ENCODE measurements at places on chromosomes 1 and 21. TPM values are rescaled to one million over a fixed set of nuclear protein-coding genes. Genes with fewer than 3 reads are reported as not detected.

DNA sequence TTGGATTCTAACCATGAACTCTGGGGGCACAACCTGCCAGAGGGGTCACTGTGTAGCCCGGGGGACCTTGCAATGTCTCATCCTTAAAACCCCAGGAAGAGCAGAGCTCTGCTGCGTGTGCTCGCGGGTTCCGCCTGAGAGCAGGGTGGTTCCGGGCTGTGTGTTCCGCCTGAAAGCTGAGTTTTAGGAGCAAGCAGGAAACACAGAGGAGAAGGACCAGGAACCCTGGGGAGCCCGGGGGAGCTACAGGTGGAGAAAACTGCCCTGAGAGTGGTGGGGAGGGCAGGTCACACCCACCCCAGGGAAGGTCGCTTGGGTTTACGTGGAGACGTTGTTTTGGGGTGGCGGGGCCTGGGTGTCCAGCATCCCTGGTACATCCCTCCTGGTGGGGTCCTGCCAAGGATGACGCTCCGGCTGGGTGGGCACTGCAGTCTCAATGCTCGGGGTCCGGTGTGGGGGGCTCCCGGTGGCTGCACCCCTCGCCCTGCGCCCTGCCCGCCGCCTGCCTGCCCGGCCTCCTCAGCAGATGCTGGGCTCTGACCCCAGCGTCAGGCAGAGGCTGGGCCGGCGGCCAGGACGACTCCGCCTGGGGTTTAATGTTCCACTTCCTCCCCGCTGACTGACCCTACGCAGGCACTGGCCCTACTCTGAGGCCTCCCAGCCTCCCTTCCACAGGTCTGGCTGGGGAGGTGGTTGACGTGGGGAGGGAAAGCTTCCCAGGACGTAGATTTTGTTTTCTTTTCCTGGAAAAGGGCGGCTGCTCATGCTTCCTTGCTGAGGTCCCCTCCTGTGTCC is 17.3 kb upstream of the C1orf159 start:
- DNase-seq: no peak

DNA sequence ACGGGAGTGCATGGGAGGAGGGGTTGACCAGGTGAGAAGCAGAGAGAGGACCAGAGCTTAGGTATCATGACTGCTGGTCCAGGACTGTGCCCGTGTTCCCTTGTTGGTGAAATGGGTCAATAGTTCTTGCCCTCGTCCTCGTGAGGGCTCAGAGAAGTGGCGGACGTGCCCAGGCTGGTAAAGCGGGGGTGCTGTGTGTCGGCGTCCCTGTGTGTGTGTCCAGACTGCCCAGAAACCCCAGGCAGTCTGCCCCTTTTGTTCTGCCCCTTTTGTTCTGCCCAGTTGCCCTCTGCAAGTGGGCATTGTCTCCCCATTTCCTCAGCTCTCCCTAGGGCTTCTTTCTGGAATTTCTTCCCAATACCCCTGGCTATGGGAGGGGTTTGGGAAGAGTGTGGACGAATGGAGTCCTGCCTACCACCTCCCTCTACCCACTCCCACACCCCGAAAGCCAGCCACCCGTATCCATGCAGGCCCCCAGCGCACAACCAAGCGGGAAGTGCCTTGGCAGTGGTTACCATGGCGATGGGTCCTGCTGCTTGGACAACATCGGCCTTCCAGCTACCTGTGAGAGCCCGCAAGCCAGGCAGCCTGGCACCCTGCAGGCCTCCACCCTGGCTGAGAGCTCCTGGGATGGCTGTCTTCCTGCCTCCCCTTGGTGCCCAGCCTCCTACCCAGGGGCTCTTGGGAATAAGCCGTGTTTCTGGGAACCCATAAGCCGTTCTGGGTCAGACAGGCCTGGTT is 34.7 kb downstream of the ACOT11 start:
- DNase-seq: no peak

DNA sequence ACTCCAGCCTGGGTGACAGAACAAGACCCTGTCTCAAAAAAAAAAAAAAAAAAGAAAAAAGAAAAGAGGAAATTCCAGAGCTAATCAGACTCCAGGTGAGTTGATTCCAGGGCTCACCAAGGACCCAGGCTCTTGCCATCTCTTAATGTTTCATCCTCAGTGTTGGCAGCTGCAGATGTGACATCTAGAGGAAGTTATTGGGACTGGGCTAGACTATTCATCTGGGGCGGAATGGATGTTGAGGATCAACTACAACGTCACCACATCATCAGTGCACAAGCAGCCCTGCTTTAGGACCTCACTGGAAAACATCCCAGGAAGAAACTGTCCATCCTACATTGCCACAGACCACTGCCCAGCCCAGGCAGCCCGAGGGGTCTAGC is 28.6 kb upstream of the PARP1 start:
- DNase-seq: no peak

- DNase-seq: no peak
These were observed 100.4 kb downstream of the ATP5PO start for GRCh38 chr21:33815143-33815707.

GRCh38 chr21:14901482-14901958 is 163.3 kb downstream of the NRIP1 start:
- DNase-seq: no peak

DNA sequence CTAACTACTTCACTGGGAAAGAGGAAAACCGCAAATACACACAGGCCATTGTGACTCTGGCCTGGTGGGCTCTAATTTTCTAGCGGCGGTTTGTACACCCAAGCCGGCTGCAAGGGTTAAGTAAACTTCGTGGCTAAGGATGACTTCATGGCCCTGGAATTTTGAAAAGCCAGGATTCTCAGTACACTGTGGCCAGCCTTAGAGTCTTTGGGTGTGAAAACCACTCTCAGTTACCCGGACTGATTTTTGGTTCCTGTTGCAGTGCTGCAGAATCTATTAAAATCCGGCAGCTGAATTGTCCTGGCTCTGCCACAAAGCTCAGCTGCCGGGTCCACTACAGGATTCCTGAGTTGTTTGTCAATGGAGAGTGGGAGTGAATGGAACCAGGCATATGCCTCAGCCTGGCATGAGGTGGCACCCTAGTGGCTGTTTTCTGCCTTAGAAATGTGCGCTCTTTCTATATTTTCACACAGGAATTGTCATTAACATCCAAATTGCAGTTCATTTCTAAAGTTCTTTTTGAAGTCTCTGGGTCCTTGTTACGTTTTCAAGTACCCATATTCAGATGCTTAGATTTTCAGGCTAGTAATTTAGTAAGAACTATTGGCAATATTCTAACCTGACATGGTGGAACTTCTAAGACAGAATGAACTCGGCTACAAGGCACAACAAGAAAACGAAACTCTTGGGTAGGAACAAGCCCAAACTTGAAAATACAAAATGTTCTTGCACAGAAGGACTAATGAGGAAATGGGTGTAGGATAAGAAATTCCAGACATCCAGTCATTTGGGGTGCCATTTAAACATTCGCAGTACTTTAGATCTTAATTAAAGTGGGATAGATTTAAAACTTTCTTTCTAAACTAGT is 255.9 kb downstream of the NFIA start:
- no peak for DNase-seq

DNA sequence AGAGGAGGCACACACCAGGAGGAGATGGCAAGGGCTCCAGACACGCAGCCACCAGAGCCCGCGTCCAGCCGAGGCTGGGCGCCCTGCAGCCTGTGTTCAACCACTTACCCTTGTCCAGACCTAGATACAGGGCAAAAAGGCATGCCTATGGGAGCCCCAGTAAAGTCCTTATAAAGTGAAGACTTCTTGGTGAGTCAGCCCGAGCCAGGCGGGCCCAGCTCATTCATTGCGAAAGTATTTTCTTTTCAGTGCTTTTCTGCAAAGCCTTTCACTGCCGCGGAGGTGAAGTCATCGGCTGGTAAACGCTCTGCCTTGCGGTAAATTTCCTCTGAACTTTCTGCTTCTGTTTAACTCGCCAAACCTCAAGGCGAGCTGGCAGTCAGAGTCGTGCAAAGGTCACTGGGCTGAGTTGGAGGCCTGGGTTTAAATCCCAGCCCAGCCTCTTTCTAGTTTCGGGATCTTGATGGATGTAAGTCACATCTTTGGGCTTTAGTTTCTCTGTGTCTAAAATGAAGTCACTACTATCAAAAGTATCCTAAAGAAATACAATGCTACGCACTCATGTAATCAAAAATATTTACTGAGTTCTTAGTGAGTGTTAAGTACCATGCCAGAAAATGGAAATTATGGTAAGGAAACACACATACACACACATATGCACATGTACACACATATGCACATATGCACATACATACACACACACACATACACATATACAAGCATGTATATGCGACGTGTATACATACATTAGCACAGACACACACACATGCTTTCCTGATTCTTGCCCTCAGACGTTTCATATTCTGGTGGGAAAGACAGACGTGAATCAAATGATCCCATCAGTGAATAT is 54.7 kb upstream of the IFFO2 start:
- DNase-seq: no peak

- DNase-seq: no peak
These were observed 15.0 kb upstream of the HMGN1 start for GRCh38 chr21:39363607-39364555.

GRCh38 chr1:11176081-11176706 is 13.0 kb upstream of the ANGPTL7 start:
- no peak for DNase-seq

DNA sequence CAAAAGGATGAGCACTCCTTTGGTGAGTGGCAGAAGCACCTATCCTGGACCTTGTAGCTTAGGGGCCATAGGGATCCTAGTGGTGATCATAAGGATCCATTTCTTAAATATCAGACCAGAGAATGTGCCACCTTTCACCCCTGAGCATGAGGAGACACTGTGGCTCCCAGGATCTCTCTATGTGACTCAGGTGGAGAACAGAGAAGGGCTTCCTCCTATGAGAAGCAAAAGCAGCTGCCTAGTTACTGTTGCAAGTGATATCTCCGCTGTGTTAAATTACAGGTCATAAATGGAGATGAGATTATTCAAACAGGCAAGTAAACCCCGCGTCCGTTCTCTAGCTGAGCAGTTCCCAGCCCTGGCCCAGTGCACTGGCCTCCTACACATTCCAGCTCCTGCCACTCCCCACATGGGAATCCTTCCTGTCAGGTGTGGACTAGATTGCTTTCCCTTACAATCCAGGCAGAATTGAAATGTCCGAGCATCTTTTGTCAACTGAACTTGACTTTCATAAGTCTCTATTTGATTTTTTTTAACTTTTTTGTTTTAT is 26.3 kb downstream of the CLEC20A start:
- DNase-seq: no peak

- no peak for DNase-seq
These were observed 50.4 kb downstream of the SNRPE start for GRCh38 chr1:203911806-203912205.

DNA sequence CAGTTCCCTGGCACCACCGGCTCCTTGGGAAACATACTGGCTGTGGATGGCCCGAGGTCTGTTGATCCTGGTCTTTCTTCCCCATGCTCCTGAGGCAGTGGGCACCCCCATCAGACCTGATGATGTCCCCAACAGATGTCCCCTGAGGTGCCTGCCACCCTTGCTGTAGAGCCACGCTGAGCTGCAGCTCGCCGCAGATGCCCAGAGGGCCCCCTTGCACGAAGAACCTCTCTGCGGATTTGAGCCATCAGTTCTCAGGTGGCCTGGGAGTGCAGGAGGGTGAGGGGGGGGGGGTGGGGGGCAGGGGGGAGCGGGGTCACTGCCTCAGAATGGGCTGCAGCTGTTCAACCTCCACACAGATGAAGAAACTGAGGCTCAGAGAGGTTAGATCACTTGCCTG is 60.9 kb downstream of the GLIS1 start:
- no peak for DNase-seq

GRCh38 chr1:232223887-232224286 is 406.0 kb downstream of the SIPA1L2 start:
- DNase-seq: no peak

DNA sequence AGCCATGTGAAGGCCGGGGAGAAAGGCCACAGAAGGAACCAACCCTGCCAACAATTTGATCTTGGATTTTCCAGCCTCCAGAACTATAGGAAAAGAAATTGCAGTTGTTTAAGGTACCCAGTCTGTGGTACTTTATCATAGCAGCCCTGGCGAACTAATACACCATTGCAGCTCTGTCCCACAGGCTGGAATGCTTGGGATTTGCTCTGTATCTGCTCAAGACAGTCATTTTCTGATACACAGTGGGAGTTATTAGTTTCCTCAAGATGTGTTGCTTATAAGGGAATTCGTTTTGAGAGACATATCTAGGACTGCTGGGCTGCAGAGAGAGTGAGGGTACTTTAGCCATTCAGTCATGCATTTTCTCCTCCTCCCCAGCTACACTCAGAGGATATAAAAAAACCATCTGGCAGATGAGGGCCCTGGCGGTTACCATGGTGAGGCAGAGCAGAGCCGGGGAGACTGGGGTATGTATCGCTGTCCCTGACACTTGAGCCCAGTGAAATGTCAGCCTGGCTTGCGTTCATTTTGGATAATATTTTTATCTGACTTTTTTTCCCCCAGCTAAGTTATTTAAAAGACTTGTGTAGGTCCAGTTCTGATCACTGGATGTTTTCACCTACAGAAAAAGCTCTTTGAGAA is 104.6 kb downstream of the DIRAS3 start:
- DNase-seq: no peak

- peak; percentile 20 for DNase-seq
These were observed 258.9 kb downstream of the SEC16B start for GRCh38 chr1:177710696-177711620.

The NLRP3 gene
- 0.87 TPM for polyA plus RNA-seq

The HLX gene
- polyA plus RNA-seq: 9.3 TPM

The ACTA1 gene
- 2.4 TPM for polyA plus RNA-seq

Measured in left renal pelvis (tissue), 4 donors.